CD4-positive, alpha-beta T cell treated with Interleukin-15 for 1 hour (primary cell): ENCODE measurements at places on chromosomes 7 and 10.

- DNase-seq = no peak
These were observed 17.1 kb downstream of the ZNF485 start for GRCh38 chr10:43623351-43623750.

GRCh38 chr7:27112955-27113949 lies 10.8 kb upstream of the HOXA2 start:
- DNase-seq = no peak

DNA sequence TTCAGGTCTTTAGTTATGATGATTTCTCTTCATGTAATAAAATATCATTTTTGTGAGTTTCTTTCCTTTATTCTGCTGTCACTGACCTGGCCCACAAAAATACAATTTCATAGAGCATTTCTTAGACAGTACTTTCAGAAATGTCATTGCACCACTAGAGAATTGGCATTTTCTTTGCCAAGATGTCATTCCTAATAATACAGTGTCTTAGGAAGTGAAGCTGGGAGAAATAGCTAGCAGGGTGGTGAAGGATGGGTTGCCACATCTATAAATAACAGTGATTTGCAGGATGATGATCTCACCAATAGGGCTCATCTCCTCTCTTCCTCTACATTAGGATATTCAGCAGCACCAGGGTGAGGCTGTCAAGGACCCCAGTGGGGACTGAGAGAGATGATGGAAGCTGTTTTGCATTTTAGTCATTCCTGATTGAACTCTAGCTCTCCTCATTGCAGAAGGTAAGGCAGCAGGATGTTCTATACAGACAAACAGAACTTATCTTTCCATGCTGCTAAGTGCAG lies 452.1 kb downstream of the NXPH1 start:
- DNase-seq = no peak

DNA sequence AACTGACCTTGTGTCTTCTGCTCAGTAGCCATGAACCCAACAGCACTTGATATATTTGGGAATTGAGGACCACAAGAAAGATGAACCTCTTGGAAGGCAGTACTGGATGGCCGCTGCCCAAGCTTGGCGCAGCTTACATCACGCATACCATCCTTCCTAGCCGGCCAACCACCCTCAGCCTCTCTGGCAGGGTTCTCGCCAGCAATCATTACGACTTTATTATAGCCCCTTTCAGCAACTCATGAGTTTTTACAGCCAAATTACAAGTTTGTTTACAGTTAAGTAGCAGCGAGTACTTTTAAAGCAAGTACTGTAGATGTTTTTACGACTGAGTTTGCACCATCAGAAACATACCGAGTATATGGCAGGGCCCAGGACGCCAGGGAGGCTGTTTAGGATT lies 769.1 kb downstream of the SUGCT start:
- DNase-seq = no peak

DNA sequence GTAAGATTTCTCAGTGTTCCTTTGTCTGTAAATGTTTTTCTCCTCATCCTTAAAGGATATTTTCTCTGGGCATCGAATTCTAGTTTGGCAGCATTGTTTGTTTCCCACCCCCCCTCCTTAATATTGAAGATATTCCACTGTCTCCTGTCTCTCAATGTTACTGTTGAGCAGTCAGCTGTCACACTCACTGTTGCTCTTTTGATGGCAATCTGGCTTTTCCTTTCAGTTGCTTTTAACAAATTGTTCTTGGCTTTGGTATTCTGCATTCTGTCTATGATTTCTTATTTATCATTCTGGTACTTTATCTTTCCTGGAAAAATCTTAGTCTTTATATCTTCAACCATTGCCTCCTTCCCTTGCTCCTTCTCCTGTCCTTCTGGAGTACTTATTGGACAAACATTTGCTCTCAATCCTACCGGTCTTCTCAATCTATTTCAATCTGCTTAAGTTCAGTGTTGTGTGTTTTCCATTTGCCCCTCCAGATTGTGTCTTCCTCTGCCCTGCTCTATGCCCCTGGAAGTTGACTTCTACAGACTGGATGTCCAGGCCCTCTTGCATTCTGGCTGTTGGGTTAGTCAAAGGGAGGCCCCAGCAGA lies 9.3 kb upstream of the GTPBP4 start:
- no peak for DNase-seq
